Stomach (tissue), 19 donors: ENCODE measurements at places on chromosomes 16 and 17. TPM values are rescaled to one million over a fixed set of nuclear protein-coding genes. Genes with fewer than 3 reads are reported as not detected.

GRCh38 chr17:37735165-37735564 lies 9.7 kb downstream of the HNF1B start:
- DNase-seq, result no peak
- H3K4me1 ChIP-seq, result no peaks in the 10 kb centered on the region
- H3K27me3 ChIP-seq, result peaks cover 65% of the 10 kb centered on the region
- no peak overlapping the region for H3K4me3 ChIP-seq
- H3K27ac ChIP-seq, result no peak overlapping the region
- peaks cover 15% of the 10 kb centered on the region for H3K36me3 ChIP-seq

DNA sequence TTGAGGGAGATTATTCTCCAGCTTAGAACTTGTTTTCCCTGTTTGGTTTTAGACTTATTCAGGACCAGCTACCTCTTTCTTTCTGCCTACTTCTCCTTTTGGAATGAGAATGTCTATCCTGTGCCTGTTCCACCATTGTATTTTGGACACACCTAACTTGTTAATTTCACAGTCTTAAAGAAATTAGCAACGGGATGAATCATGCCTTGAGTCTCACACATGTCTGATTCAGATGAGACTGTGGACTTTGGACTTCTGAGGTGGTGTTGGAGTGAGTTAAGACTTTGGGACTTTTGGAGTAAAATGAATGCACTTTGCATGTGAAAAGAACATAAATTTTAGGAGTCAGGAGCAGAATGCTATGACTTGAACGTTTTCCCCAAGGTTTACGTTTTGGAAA lies 581.4 kb downstream of the CDH11 start:
- no peaks in the 10 kb centered on the region for H3K36me3 ChIP-seq
- H3K4me3 ChIP-seq, result no peak overlapping the region
- H3K27me3 ChIP-seq, result no peaks in the 10 kb centered on the region
- no peaks in the 10 kb centered on the region for H3K4me1 ChIP-seq
- DNase-seq, result no peak
- no peak overlapping the region for H3K27ac ChIP-seq

DNA sequence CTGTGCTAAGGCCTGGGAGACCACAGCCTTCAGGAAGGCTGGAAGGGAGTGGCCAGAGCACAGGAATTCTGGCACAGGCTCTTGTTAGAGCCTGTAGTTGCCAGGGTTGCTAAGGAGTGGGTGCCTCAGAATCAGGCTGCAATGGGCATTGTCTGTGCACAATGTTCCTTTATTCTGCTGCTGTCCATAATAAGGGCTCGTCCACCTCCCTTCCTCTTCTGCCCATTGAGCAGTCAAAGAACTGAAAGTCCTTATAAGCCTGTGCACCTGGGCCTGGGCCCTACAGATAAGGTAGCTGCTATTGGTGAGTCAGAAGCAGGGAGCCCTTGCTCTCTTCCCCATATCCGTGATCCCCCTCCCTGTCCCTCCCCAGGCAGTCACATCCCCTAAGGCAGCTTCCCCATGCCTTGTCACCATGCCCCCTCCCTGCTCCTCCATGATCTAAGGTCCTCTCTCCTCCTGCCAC lies 5.4 kb upstream of the CNGB1 start:
- no peak overlapping the region for H3K4me3 ChIP-seq
- H3K27me3 ChIP-seq, result no peaks in the 10 kb centered on the region
- H3K36me3 ChIP-seq, result no peaks in the 10 kb centered on the region
- H3K4me1 ChIP-seq, result peaks cover 4% of the 10 kb centered on the region

- no peak for DNase-seq
- H3K27me3 ChIP-seq, result no peaks in the 10 kb centered on the region
- H3K27ac ChIP-seq, result no peak overlapping the region
- no peak overlapping the region for H3K4me3 ChIP-seq
- H3K4me1 ChIP-seq, result peaks cover 16% of the 10 kb centered on the region
Observed at GRCh38 chr17:75239214-75239613, 22.2 kb downstream of the GGA3 start.

Gene KRTAP9-4
- not detected for total RNA-seq
